ENCODE measurements at places on chromosomes 1 and 21.
A peak's percentile ranks its signal among the peaks of the same experiment; 100 is the strongest.

- no peak for DNase-seq
Observed at GRCh38 chr1:164867590-164867989, 308.6 kb downstream of the PBX1 start.

- DNase-seq: no peak
Observed at GRCh38 chr1:168942165-168942564, 164.3 kb upstream of the ATP1B1 start.

DNA sequence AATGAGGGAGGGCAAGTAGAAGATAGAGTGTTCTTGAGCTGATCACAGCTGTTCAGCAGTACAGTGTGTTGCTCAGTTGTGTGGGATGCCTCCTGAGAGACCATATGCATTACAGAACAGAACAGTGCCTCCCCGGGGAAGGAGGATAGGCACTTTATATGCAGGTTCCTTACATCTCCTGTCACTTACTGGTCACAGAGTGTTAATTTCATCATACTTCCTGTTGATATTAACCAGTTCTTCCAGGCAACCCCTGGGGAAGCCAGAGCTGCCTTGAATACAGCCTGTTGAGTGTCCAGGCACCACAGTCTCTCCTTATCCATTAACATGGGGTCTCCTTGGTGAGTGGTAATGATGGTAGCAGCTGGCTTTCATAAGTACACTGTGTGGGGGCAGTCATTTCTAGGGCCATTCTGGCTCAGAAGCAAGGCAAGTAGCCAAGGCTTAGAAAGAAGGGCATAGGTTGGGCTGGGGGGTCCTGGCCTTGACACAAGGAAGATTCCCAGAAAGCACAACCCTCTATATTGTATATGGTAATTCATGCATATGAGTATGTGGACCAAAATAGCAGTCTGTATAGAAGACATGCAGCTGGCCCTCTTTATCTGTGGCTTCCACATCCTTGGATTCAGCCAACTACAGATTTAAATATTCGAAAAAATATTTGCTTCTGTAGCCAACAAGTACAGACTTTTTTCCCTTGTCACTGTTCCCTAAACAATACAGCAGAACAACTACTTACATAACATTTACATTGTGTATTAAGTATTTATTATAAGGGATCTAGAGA lies 142.4 kb downstream of the ZP4 start:
- DNase-seq: no peak

- DNase-seq: peak; percentile 85
Observed at GRCh38 chr1:177927021-177927596, 42.7 kb downstream of the SEC16B start.

DNA sequence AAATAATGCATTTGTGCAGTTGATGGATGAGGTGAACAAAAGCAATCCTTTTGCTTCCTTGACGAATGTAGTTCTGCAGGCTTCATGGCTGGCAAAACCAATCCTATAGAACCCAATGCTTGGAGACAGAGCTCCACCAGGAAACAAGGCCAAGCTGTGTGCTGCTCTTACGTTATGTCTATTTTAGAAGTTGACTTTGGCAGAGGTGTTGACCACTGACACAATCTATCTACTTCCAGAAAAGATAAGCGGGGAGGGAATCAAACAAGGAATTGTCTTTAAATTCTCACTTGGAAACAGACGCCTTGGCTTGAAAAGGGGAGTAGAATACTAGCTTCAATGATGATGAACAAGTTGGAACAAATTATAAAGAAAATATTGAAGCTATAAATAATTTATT lies 211.2 kb downstream of the SETD4 start:
- DNase-seq: no peak

DNA sequence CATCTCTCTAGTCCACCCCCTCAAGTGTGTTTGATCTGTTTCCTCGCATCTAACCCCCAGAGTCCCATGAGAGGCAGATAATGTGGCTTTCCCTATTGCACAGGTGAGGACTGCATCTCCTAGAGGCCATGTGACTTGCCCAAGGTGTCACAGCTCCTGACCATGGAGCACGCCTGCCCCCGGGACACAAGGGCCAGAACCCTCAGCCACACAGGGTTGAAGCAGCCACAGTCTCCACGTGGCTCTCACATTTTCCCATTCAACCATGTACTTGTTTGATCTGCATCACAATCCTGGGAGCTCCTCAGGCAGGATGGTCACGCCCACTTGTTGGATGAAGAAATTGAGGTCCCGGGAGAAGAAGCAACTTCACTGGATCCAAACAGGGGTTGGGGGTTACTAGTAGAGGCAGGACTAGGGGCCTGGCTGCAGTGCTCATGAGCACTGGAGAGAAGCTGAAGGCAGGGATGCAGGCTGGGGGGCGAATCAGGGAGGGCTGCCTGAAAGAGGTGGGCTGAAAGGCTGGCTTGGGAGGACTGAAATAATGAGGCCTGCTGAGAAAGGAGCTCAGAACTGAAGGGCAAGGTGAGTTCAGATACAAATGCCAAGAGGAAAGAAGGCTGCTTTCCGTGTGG lies 207.9 kb downstream of the PTPRU start:
- no peak for DNase-seq

DNA sequence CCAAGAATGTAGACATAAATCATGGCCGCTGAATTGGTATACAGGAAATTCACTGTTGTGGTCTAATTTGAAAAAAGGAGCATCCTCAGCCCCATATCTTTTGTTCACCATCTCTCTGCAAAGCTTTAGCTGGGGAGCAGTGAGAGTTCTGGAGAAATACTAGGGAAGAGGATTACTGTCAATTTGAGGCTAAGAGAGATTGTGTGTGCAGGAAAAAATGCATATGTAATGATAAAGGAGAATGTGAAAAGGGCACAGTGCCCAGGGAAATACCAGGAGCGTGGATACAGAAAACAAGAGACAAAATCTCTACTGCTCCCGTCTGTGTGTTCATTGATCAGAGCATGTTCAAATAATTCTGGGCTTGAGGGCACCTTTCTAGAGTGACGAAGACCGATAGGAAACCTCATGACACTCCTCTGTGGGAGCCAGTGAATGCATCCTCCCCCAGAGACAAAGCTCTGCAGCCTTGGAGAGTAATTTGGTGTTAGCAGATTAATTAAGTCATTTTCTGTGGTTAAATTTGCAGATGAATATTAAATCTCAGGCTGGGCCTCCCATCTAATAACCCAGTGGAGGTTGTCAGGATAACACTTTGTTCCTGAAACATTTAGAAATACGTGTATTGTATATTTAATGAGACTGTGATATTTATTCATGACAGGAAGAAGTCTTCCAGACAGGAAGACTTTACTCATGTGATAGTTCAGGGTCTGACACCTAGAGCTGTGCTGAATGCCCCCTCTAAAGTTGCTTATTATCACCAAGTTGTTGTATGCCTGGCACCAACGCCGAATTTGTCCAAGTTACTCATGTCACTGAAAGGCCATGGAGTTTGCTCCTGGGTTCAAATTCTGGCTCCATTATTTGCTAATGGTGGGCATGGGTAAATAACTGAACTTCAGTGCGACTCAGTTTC lies 287.3 kb upstream of the SGIP1 start:
- DNase-seq: no peak

DNA sequence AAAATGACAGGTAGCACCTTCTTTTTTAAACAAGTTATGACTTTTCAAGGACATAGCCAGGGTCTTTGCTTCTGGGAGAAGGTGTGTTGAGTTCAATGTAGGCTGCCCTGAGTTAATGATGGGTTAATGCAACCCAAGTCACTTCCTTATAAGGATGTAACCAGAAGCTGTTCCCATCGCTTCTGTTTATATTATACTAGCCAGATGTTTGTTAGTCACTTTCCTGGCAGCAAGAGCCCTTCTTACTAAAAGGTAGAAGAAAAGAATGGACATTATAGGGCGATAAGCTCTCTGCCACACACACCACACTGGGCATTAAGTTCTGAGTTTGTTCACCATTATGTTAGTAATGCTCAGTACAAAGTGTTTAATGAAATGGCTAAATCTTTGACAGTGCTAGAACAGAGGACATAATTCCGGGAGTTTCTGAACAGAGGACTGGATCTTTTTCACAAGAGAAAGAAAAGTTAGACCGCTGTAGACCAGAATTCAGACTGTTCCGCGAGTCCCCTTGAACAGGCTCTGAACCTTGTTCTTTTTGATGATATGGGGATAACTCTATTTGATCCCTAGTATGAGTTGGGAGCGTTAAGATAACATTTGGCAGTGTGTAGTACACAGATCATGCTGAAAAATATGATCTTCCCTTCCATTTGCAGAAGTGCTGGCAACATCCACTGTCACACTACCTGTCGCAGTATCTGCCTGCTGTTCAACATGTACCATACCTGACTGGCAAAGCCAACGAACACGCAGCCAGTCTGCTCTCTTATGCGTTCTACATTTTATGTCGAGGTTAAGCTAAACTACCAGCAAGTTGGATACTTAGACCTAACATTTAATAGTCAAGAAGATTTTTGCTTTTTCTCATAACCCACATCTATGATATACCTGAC lies 41.0 kb downstream of the DEGS1 start:
- DNase-seq: peak; percentile 85

- DNase-seq: no peak
Observed at GRCh38 chr1:21123287-21123948, 53.3 kb downstream of the EIF4G3 start.

DNA sequence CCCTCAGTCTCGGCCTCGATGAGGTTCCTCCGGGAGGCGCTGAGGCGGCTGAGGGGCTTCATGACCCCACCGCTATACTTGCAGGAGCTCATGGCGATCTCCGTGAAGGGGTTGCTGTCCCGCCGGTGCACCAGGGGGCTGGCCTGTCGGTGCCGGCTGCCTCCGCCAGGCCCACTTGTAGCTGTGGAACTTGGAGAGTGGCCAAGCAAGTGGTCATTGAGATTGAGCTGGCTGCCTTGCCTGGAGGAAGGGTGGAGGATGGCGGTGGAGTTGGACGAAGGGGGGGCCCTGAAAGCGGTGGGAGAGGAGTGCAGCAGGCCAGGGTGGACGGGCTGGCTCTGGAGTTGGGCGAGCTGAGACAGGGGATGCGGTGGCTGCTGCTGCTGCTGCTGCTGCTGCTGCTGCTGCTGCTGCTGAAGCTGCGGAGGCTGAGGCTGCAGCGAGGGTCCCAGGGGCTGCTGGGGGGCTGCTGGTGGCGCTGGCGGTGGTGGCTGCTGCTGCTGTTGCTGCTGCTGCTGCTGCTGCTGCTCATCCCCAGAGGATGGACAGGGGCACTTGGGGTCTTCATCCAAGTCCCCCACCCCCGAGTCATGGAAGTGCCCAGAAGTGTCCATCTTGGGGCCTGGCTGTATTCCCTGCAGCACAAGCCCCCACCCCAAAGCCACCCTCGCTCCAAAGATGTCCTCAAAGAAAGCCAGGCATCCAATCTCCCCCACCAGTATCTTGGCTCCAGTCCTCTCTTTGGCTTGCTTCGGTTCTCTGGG lies 548 bp downstream of the KCNN3 start:
- no peak for DNase-seq

- peak; percentile 71 for DNase-seq
Observed at GRCh38 chr21:41948078-41948895, 5.5 kb downstream of the C2CD2 start.

DNA sequence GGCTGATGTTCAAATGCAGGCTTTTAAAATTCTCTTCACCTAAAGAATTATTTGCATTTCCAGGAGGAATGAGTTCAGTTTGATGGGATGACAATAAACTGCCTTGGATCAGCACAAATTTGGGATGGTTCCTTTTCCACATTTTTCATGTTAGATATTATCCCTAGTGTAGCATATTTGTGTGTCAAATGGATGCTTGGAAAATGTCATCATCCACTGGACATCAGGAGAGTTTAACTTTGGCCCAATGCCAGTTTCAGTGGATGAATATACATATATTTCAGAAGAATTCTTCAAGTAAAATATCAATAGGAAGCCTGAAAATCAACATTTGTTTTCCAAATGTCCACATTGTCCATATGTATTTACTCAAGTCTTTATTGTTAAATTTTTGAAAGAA lies 116.5 kb upstream of the COL24A1 start:
- DNase-seq: no peak

All from AG08395 (cell line).